ENCODE measurements at places on chromosomes 13 and 19.
A peak's percentile ranks its signal among the peaks of the same experiment; 100 is the strongest.

DNA sequence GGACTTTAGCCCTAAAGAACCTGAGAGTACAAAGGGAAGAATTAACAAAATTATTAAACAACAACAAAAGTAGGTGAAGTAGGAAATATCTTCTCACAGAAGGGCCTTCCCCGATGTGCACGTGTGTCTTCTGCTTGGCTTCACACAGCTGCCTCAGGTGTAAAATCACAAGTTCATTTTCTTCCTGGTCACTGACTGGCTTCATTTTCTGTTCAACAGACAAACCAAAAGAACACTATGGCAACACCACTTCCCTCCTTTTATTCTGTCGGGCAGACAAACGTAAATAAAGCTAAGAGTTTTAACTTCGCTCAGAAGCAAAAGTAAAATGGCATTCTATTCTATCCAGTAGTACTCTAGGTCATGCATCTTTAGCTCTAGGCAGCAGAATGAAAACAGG, 140.9 kb downstream of the TBC1D4 start:
- no peak for DNase-seq

DNA sequence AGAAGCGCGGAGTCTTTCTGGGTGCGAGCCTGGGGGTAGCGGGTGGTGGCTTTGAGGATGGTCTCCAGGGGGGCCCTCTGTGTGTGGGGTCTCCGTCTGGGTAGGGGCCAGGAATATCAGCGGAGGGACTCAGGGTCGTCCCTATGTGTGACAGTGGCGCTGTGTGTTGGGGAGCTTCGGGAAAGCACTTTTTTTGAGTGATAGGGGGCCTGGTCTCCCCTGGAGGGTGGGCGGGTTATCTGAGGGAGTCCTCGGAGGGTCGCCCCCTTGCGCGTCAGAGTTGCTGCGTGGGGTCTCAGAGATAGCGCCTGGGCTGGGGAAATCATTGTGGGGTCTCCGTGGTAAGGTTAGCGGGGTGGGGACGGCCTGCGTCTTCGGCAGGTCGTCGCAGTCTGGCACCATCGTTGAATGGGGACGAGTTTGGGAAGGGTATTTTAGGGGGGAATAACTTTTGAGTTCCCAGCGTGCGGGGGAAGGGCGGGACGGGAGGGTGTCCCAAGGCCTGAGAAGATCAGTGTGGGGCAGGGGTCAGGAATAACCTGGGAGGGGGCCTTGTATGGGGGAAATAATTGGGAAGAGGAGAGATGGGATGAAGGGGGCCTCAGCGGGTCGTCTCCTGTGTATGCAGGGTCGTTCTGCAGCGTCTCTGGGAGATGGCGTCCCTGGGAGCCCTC, 857 bp downstream of the IER2 start:
- no peak for DNase-seq

GRCh38 chr19:48739404-48740163, 826 bp downstream of the RASIP1 start:
- no peak for DNase-seq

DNA sequence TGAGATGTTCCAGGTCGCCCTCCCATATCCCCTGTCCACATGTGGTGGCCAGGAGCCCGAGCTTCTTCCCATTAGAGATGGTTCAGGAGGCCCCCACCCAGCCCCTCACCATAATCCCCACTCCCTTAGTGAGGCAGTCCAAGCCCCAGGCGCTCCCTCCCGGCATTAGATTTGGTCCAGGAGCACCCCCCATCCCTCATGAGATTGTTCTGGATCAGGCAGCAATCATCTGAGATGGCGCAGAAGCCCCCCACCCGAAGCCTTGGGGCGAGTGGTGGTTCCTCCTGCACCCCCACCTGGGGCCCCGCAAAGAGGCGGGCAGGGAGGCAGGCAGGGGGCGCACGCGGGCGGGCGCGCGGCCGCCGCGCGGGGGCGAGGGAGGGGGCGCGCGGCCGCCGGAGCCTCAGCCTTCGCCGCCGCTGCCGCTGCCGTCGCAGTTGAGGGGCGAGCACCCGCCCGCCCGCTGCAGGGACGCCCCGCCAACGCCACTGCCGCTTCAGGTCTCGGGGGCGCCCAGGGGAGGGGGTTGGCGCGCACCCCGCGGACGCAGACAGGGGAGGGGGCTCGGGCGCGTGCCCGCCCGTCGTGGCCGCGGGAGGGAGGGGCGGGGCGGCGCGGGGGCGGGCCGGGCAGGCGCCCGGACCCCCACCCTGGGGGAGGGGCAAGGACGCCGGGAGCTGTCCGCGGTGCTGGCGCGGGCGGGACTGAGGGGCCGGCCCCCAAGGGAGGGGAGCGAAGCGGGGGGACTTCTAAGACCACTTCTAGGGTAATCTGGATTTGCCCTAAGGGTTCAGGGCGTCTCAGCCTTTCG, 46.4 kb upstream of the SHKBP1 start:
- no peak for DNase-seq

GRCh38 chr19:1811472-1811894, 593 bp downstream of the ATP8B3 start:
- DNase-seq = peak; percentile 41

GRCh38 chr19:18453269-18454024, 15.5 kb upstream of the ISYNA1 start:
- DNase-seq = peak; percentile 51

- DNase-seq = no peak
These were observed 2.6 kb upstream of the LGALS4 start for GRCh38 chr19:38815059-38816001.

- DNase-seq = peak; percentile 35
These were observed 145.8 kb downstream of the KCNRG start for GRCh38 chr13:50161052-50161451.

DNA sequence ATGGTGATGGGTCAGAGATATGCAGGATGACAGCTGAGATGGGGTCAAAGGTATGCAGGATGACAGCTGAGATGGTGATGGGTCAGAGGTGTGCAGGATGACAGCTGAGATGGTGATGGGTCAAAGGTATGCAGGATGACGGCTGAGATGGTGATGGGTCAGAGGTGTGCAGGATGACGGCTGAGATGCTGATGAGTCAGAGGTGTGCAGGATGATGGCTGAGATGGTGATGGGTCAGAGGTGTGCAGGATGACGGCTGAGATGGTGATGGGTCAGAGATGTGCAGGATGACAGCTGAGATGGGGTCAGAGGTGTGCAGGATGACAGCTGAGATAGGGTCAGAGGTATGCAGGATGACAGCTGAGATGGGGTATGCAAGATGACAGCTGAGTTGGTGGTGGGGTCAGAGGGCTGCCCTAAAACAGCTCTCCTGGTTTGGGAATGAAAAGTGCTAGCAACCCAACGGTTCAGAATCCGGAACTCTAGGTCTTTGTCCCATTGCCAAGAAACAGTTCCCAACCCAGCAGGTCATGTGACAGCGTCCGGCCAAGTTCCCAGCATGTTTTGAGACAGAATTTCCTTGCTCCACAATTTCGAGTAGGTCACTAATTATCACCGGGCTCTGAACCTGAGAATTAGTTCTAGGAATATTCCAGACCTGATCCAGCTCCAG, 3.2 kb downstream of the SELENOW start:
- peak; percentile 19 for DNase-seq

DNA sequence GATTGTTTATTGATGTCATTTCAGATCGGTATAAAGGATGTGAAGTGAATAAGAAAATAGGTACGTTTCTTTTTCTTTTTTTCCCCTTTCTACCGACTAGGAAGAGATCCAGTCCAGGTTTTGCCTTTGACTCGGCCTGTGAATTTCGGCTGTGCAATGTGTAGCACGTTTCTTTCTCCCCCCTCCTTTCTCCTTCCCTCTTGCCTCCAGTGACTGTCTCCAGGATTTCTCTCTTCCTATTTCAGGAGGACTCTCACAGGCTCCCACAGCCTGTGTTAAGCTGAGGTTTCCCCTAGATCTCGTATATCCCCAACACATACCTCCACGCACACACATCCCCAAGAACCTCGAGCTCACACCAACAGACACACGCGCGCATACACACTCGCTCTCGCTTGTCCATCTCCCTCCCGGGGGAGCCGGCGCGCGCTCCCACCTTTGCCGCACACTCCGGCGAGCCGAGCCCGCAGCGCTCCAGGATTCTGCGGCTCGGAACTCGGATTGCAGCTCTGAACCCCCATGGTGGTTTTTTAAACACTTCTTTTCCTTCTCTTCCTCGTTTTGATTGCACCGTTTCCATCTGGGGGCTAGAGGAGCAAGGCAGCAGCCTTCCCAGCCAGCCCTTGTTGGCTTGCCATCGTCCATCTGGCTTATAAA, at the start of gene GPC6:
Gene GPC6 (plus strand): TSS at position 185 of the 657 bp plus-strand sequence.
- peak; percentile 94 for DNase-seq

DNA sequence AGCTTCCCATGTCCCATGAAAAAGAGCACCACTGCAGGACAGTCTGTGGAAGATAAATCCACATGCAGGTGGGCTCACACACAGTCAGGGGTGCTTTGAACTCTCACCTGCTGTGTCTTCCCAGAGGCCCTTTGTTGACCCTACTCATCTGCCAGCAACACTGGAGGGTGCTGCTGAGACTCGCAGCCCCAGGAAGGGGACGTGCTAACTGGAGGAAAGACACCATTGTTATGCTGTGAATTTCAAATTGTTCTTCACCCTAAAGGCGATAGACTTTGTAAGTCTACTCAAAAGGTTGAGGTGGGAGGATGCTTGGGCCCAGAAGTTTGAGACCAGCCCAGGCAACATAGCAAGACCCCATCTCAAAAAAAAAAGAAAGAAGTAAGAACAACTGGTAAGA, 107.3 kb upstream of the SERP2 start:
- no peak for DNase-seq

DNA sequence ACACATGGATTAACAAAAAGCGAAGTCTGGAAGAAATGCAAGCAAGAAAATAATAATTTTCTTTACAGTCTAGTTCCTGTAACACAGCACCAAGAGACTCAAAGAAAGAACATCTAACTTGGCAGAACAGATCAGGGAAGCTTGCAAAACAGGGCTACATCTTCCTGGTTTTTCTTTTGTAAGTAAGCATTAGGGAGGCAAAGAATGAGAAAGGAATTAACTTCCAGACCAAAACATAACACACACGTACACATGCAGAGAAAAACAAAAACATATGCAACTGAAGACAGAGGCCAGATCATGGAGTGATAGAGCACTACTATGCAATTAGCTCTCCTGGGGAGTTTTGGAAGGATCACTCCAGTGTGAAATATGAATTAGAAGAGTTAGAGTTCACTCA, 120.5 kb downstream of the DIAPH3 start:
- peak; percentile 84 for DNase-seq

DNA sequence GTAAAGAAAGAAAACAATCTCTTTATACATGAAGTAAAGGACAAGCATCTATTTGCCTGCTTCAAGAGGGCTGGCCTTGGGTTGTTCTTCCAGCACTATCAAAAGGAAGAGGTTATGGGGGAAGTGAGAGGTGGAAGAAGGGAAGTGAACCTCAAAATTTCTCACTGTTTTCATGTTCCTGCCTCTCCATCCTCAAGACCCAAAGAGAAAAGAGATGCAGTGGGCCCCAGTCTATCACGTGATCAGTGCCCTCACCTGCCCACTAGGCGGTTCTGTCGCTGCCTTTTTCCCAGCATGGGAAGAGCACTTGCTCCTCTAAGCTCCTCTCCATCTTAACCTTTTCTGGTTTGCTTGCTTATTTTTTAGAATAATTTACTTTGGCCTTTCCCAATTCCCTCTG, 6.2 kb upstream of the USP12 start:
- DNase-seq = no peak

DNA sequence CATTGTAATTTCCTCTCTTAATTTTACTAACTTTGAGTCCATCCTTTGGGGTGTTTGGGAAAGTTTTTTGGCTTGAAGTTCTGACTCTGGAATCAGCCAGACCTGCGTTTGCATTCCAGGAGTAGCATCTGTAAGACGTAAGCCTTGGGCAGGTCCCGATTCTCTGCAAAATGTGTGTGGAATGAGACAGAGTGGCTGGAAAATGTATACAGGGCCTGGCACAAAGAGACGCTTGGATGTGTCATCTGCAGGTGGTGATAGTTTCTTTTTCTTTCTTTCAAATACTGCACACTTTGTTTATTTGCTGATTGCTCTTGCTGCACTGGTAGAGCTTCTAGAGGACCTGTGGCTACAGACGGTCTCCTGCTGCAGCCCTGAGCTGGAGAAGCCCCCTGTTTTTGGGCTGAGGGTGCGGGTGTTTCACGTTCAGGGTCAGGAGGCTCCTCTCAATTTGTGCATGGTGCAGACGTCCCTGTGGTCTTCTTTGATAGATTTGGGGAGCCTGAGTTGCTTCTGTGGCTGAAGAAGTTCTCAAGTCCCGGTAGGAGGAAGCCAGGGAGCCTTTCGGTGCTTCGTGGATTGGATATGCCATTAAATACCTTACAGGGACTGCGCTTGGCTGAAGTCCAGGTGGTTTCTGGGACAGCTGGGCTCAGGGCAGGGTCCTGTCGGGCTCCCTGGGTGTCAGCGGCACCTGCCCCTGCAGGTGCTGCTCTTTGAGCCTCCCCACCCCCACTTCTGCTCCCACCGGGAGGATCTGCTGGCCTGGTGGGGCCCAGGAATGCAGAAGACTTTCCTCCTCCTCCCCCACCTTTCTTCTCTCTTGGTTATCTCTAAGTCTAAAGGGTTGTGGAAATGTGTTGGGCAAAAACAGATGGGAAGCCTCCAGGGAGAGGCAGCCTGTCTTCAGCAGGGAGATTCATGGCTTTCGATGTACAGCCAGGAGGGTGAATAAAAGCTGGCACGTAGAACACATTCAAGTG, 44.0 kb upstream of the GAS6 start:
- DNase-seq = peak; percentile 91

- DNase-seq = no peak
These were observed 143.8 kb upstream of the ZNF507 start for GRCh38 chr19:32201636-32202051.

DNA sequence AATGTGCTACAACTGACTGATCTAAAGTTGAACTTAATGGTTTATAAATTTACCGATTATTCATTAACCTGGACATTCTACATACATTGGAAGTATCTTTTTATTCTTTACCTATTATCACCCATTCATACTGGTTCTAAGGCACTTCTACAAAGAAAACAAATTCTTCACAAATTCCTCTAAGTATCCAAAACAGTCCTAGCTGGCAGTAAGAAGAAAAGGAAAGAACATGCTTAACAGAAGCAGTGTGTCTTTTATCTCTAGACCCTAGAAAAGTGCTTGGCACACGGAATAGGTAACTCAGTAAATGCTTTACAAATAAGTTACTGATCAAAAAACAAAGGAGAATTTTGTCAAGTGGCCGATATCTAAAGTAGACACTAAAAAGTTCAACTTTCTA, 32.8 kb downstream of the TSC22D1 start:
- no peak for DNase-seq

DNA sequence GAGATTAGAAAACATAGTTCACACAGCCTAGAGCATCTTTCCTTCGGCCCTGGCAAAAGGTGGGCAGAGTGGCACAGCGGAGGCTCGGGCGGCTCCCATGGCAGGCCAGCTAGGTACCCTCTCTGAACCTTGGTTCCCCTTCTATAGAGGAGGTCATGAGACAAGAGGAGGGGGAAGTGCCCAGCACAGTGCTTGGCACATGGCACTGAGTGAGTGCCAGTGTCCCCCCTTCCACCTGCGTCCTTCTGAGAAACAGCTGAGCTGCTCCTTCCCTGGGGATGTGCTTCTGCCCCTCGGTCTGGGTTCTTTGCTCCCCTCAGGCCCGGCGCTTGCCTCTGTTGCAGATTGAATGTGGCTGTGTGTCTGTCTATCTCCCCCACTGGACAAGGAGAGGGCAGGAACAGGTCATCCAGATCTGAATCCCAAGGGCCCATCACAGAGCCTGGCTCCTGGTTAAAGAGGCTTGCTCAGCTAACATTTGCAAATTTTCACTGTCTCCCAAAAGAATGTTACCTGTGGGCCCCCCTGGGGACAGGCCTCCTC, 165.6 kb downstream of the USP12 start:
- DNase-seq = no peak
